ENCODE measurements at places on chromosomes 2 and 18.

DNA sequence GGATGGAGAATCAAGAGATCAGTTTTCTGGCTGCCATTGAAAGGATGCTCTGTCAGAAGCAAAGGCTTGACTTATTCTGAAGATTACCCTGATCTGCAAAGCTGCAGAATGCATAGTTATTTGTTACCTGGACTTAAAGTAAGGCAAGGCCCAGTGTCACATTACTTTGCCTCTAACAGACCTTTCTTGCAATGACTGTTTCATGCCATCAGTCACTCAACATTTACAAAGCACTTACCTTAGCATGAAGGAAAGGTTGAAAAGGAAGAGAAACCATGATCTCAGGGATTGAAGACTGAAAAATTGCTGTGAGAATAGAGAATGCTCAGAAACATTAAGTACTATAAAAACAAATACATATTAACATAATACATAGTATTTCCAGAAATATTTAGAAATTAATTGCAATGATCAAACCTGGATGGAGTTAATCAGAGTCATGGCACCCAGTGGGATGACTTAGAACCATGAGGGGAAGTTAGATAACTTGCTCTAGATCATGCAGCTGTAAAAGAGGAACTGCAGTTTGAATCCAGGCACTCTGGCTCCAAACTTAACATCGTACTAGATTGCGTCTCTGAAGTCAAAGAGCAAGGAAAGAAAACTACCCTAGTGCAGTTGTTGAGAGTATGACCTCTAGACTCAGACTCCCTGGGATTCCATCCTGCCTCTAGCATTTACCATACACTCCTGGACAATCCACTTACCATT, 26.5 kb upstream of the FAM117B start:
- no peak for DNase-seq

DNA sequence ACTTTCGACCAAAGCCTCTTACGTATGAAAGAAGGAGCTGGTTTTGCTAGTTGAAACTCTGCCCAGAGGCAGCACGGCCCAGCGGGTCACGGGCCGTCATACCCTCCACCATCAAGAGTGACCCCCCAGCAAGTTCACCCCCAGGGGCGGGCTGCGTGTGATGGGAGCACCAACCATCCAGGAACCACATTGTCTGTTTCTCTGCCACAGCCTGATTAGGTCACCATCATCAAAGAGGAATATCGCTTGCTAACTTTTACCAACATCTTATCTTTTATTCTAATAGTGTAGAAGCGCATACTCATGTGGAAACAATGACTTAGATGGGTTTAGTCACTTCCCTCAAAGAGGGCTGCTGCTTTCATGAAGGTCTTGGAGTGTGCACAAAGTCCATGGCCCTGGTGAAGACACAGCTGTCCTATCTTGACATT, 116.6 kb upstream of the SMIM21 start:
- no peak for DNase-seq

- no peak for DNase-seq
Measured at GRCh38 chr2:77999376-77999775, 477.2 kb upstream of the LRRTM4 start.

DNA sequence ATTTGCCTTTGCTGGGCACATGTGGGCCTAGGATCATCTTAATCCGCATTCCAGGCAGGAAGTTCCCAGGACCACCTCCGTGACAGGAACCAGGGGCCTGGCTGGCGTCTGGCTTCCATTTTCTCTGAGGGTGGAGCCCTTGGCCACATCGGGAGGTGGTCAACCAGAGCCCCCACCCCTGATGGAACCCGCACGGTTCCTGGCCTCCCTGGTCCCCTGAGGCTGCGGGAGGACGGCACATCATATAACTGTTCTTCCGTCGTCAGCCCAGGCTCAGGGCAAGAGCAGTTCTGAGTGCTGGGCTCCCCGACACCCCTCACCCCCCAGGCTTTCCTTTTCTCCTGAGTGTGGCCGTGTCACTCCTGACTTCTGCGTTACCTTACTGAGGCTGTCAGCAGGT, 13.5 kb downstream of the ESPNL start:
- no peak for DNase-seq

- no peak for DNase-seq
Measured at GRCh38 chr2:130916438-130916705, 79.7 kb downstream of the ARHGEF4 start.

DNA sequence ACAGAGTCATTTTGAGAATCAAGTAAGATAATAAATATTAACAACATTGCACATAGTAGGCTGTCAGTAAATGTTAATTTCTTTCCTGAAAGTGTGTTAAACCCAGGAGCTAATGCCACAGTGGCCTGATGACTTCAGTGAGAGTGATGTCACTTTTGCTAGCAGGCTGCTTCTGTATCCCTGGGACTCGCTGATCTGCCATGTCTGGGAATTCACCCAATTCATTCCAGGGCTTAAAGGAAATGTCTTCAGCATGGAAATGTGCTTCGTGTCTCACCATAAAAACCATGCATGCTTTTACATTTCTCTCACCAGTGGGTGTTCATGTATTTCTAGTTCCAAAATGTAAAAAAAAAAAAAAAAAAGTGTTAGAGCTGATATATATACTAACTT, 56.8 kb upstream of the MAPRE3 start:
- DNase-seq: no peak

GRCh38 chr18:72700961-72701710, 157.0 kb upstream of the CBLN2 start:
- DNase-seq: no peak

DNA sequence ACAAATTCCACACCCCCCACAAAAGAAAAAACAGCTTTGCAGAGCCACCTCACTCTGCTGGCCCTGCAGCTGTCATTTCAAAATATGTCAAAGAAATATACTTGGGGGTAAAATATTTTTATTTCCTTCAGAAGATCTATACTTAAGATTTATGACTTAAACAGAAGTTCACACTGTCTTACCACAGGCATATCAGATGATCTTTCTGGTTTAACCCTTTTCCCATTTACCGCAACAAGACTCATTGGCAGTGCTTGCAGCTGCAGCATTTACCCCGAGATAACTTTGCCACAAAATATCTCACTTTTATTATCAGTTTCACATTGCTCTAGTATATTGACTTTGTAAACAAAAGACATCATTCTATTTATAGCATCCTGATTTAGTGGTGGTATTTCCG, 21.6 kb upstream of the SLC35G4 start:
- no peak for DNase-seq

DNA sequence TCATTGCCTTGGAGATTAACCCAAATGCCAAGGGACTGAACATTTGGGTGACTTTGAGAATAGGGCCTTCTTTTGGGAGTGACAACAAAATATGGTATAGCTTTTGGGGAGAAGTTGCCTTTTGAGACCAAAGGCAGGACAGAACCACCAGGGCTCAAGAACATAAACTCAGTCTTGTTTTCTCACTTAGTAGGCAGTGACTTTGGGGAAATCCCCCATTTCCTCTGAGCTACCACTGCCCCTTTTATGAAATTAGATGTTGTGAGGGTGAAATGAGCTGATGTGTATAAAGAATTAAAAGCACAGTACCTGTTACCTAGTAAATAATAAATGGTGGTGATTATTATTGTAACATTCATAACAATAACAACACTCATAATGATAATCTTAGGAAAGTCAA, 36.5 kb downstream of the GPD2 start:
- DNase-seq: no peak

DNA sequence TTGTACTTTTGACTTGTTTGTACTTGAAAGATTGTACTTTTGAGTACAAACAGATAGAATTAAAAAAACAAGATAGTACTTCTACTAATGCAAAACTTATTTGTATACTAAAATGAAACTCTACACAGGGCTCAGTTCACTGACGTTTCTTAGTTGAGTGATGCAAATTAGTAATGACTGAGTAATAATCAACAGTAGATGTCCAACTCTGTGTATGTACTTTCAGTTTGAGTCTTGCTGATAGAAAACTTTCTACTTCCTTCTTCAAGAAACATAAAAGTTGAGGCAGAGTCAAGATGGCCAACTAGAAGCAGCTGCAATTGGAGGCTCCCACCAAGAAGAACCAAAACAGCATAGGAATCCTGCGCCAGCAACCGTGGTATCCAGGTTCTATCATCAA, 585.0 kb downstream of the NR4A2 start:
- no peak for DNase-seq

DNA sequence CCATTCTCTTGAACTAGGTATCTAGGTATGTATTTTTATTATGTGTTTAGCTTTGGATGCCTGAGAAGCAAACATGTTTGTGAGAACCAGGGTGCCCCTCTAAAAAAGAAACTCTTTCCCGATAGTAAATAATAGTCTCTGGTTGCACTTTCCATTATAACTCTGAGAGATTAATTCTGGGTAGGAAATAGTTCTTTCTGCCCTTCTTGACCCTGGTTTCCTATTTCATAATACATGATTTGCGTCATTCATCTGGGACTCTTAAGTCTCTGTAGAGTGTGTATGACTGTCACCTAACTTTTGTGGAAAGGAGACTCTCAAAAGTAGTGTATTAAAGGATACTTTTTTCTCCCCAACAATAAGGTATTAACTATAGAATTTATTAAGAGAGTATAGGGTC, 31.5 kb downstream of the ACSL3 start:
- DNase-seq: no peak

GRCh38 chr18:58721566-58722239, 50.4 kb downstream of the MALT1 start:
- no peak for DNase-seq

DNA sequence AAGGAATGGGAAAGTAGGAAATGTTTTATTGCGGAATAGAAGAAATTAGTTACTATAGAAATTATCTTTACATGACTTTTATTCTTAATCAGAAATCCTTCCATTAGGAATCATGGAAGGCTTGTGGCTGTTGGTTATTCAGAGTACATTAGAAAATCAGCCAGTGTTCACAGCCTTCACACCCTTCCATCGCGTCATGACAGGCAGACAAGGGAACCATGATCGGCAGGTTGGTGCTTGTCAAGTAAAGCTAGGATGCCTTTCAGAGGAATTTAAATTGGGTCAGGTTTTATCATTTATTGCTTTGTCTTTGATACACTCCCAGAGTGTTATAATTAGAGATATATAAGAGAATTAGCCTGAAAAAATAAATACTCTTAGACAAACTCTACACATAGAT, 400.6 kb downstream of the THSD7B start:
- DNase-seq: no peak

GRCh38 chr2:240603846-240604245, 17.3 kb downstream of the CAPN10 start:
- DNase-seq: no peak

- DNase-seq: no peak
Measured at GRCh38 chr18:68298330-68298729, 416.6 kb downstream of the TMX3 start.

GRCh38 chr2:172864182-172864581, 128.5 kb downstream of the RAPGEF4 start:
- DNase-seq: peak; percentile 21

GRCh38 chr2:569681-570080, 107.5 kb downstream of the TMEM18 start:
- no peak for DNase-seq

- no peak for DNase-seq
Measured at GRCh38 chr2:209681201-209681735, 90.4 kb upstream of the UNC80 start.

DNA sequence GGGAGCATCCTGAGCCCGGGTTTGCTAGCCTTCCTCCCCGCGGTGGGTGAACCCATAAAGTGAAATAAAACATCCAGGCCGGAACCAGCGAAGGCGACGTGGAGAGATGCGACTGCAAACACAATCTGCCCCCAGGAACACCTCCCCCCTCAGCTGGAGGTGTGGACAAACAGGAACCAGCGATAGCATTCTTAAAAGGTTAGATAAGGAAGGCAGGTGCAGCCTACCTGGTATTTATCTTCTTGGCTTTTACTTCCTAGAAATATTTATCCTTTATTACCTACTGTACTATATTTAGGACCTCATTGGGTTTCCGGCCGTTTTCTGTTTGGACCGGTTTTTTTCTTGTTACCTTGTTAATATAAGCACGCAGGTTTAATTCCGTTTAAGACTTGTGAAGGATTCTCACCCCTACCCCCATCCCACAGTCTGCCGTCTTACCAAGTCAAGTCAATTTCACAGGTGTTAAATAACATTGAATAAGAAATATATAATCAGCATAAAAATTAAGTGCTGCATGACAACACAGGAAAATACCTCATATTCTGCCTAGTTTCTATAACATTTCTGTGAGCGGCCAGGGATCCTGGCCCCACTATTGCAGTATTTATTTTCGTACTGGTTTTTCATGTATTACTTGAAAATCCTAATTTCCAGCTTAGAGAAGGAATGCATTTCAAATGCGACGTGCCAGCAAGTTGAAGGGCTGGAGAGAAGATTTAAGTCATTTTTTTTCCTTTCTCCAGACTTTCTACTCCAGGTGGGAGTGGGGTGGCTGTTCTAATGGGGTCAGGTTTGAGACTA, 224.0 kb upstream of the ID2 start:
- no peak for DNase-seq

Measured in stimulated activated CD4-positive, alpha-beta T cell treated with anti-CD3 and anti-CD28 coated beads, Interleukin-1b, Interleukin-23, amount 100 ng/mL, for 1 hour (primary cell).